HCT116 (cell line): ENCODE measurements at places on chromosomes 3 and 15. TPM values are rescaled to one million over a fixed set of nuclear protein-coding genes. Genes with fewer than 3 reads are reported as not detected.

DNA sequence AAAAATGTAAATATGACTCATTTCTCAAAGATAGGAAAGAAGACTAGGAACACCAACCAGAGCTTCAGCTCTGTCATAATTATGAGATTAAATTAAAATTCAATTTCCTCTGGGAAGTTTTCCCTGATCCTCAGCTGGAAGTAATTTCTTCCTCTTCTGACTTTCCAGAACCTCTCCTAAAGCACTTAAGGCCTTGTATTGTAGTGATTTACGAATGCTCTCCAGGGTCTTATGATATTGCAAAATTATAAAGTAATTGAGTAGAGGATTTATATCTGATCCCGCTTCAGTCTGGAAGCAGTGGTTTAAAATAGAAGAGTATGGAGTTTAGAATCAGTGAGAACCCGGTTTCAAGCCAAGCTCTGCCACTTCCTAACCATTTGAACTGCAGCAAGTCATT lies 279.8 kb downstream of the ZPLD1 start:
- H3K4me1 ChIP-seq, result peaks cover 5% of the 10 kb centered on the region; the same call in 1 of the 2 replicates
- no peak for DNase-seq
- H3K36me3 ChIP-seq, result no peaks in the 10 kb centered on the region
- H3K27ac ChIP-seq, result no peak overlapping the region
- no peaks in the 10 kb centered on the region for H3K27me3 ChIP-seq

EPHB3 gene
- total RNA-seq, result 6.5 TPM

GRCh38 chr15:90261811-90262210 lies 3.7 kb upstream of the NGRN start:
- no peaks in the 10 kb centered on the region; the same call in 1 of the 2 replicates for H3K36me3 ChIP-seq
- no peak overlapping the region for H3K4me3 ChIP-seq
- H3K4me1 ChIP-seq, result peaks cover 36% of the 10 kb centered on the region
- H3K27ac ChIP-seq, result no peak overlapping the region

DNAH12 gene
- total RNA-seq, result not detected

- H3K4me3 ChIP-seq, result no peak overlapping the region
- H3K4me1 ChIP-seq, result no peaks in the 10 kb centered on the region
- DNase-seq, result no peak
- no peak overlapping the region for H3K27ac ChIP-seq
- no peaks in the 10 kb centered on the region for H3K27me3 ChIP-seq
Observed at GRCh38 chr3:82306189-82306588, 544.7 kb upstream of the GBE1 start.

- no peak overlapping the region for H3K27ac ChIP-seq
- no peaks in the 10 kb centered on the region for H3K36me3 ChIP-seq
- H3K27me3 ChIP-seq, result no peaks in the 10 kb centered on the region
- H3K4me3 ChIP-seq, result no peak overlapping the region
Observed at GRCh38 chr3:196096382-196096953, 14.6 kb upstream of the TFRC start.

- no peaks in the 10 kb centered on the region for H3K27me3 ChIP-seq
- DNase-seq, result no peak
- no peak overlapping the region for H3K27ac ChIP-seq
- no peak overlapping the region for H3K4me3 ChIP-seq
- H3K36me3 ChIP-seq, result no peaks in the 10 kb centered on the region
Observed at GRCh38 chr3:125069452-125069851, 13.7 kb upstream of the HEG1 start.

DNA sequence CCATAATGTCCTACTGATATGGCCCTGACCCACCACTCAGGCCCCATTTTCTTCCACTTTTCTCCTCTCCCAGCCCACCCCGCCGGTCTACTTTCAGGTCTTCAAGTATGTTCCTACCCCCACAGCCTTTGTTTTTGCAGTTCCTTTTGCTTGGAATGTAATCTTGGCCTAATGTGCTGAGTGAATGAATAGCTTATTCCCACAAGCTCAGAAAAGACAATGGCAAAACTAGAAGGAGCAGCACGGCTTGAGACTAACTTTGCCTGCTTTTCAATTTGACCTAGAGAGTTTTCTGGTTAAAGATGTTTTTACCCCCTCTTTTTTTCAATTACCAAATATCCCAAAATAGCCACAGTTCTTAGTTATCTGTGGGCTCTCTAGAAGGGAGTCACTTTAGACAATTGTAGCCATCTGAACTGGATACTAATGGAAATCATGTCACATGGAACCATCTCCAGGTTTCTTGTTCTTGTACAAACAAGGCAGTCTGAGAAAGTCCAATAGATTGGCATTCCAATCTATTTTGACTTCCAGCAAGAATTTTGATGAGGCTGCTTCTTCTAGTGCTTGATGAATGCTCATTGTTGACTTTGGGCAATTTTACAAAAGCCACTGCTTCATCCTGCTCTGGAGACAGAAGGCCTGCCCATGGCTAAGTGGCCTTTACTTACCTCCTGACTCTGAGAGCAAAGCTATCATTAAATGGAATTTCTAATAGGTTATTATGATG lies 16.3 kb upstream of the LMCD1 start:
- H3K27ac ChIP-seq, result no peak overlapping the region
- no peaks in the 10 kb centered on the region for H3K27me3 ChIP-seq
- H3K36me3 ChIP-seq, result no peaks in the 10 kb centered on the region
- H3K4me3 ChIP-seq, result no peak overlapping the region

DNA sequence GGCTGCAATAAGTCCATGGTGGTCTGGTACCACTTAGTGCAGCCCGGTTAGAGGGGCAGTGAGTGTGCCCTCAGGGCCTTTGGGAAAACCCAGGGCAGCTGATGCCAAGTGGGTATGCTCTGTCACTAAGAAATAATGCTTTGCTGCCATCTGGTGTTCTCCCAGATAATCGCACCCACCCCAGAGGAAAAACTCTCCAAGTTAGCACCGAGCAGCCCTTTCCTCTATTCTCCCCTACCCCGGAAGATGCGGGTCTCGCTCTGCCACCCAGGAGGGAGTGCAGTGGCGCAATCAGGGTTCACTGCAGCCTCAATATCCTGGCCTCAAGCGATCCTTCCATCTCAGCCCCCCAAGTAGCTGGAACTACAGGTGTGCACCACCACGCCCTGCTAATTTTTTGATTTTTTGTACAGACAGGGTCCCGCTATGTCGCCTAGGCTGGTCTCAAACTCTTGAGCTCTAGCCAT lies 21.3 kb upstream of the DAPK2 start:
- no peak overlapping the region for H3K4me3 ChIP-seq
- no peak overlapping the region for H3K27ac ChIP-seq
- H3K27me3 ChIP-seq, result no peaks in the 10 kb centered on the region
- peaks cover 12% of the 10 kb centered on the region; the same call in 1 of the 2 replicates for H3K36me3 ChIP-seq
- no peak for DNase-seq

SCG5 gene
- 1.7 TPM for total RNA-seq

DNA sequence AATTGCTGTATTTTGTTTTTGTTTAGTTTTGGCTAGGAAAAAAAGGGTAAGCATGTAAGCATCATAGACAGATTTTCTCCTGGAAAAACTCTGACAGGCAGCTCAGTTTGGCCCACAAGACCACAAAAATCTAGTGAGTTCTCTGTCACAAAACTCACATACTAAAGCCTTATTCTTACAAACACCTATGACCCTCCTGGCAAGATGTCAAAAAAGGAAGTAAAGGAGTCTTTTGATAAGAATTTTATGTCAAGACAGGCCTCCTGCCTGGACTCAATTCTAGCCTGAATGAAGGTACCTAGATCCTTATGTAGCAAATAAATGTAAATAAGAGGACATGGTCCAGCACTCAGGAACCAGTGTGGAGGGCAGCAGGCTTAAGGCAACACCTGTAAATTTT lies 668.3 kb upstream of the ZNF385D start:
- H3K27me3 ChIP-seq, result no peaks in the 10 kb centered on the region
- H3K4me3 ChIP-seq, result no peak overlapping the region
- no peak for DNase-seq
- H3K4me1 ChIP-seq, result no peaks in the 10 kb centered on the region
- H3K36me3 ChIP-seq, result no peaks in the 10 kb centered on the region

- no peak for DNase-seq
- peaks cover 43% of the 10 kb centered on the region for H3K4me1 ChIP-seq
- peaks cover 23% of the 10 kb centered on the region; the same call in 1 of the 2 replicates for H3K36me3 ChIP-seq
- H3K27ac ChIP-seq, result peak overlapping the region; percentile 28; the same call in 1 of the 2 replicates
- no peak overlapping the region for H3K4me3 ChIP-seq
Observed at GRCh38 chr15:75043509-75044257, 20.3 kb downstream of the PPCDC start.

DNA sequence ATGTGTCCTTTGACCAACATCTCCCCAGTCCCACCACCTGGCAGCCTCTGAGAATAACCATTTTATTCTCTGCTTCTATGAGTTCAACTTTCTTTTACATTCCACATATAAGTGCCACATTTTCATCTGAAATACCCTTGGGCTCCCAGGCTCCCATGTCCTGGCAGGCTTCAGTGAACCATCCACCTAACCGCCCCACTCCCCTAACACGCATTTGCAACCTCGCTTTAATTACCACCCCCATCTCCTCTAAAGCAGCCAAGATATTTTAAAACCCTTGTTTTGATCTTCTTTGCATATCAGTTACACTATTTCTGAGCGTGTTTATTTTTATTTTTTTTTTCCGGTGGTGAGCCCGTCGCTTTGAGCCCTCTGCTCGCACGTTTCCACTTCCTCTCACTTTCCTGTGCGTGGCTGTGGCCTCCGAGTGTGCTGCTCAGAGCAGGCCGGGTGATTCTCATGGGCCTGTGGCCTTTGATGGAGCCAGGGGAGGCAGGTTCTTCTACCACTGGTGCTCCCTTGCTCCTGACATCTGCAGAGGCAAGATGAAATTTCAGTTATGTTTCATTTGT lies 195.4 kb upstream of the LPP start:
- no peak for DNase-seq
- no peak overlapping the region for H3K4me3 ChIP-seq
- no peaks in the 10 kb centered on the region for H3K27me3 ChIP-seq
- H3K27ac ChIP-seq, result no peak overlapping the region
- no peaks in the 10 kb centered on the region for H3K36me3 ChIP-seq

CEP152 gene
- total RNA-seq, result 19.7 TPM

DNA sequence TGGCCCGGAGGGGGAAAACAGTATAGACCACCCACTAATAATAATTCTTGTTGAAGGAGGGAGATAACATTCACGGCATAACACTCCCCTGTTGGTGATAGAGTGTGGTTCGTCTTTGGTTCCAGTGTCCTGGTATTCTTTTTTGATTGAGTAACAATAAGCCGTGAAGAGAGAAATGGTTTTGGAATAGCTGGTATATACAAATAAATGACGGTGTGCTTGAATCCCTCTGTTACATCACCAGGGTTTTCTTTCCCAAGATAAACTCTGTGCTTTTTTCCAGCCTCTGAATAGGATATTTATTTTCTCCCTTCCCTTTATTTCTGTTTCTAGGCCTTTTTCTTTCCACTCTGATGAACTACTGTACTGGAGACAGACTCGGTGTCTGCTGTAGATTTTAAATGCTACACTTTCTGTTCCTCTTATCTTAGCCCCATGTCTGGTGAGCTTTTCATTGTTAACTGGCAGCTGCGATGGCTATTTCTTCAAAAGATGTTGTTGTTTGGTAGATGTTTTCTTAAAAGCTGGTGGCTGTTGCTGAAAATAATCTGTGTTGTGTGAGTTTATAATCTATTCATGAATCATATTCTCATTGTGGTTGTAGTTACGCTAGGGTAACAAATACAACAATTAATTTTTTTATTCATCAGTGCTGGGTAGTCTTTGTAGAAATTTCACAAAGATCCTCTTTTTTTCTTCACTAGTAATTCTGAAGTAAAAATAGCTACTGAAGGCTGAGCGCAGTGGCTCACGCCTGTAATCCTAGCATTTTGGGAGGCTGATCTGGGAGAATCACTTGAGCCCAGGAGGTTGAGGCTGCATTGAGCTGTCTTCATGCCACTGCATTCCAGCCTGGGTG lies 15.5 kb upstream of the SCAANT1 start:
- H3K4me1 ChIP-seq, result no peaks in the 10 kb centered on the region
- no peak overlapping the region for H3K4me3 ChIP-seq
- DNase-seq, result no peak
- H3K27me3 ChIP-seq, result no peaks in the 10 kb centered on the region
- H3K27ac ChIP-seq, result no peak overlapping the region

GRCh38 chr3:4703054-4703480 lies 209.9 kb downstream of the ITPR1 start:
- no peaks in the 10 kb centered on the region for H3K4me1 ChIP-seq
- H3K4me3 ChIP-seq, result no peak overlapping the region
- H3K27me3 ChIP-seq, result no peaks in the 10 kb centered on the region
- DNase-seq, result no peak
- H3K27ac ChIP-seq, result no peak overlapping the region

GRCh38 chr3:128683957-128684356 lies 33.3 kb upstream of the RPN1 start:
- no peak for DNase-seq
- H3K36me3 ChIP-seq, result no peaks in the 10 kb centered on the region
- H3K4me3 ChIP-seq, result no peak overlapping the region
- H3K27ac ChIP-seq, result no peak overlapping the region
- H3K4me1 ChIP-seq, result peaks cover 33% of the 10 kb centered on the region
- no peaks in the 10 kb centered on the region for H3K27me3 ChIP-seq

CCDC9B gene
- total RNA-seq, result 15.6 TPM

- H3K27me3 ChIP-seq, result no peaks in the 10 kb centered on the region
- H3K36me3 ChIP-seq, result no peaks in the 10 kb centered on the region
- DNase-seq, result no peak
Observed at GRCh38 chr15:64833690-64834089, 8.0 kb upstream of the PLEKHO2 start.

CILP gene
- total RNA-seq, result not detected

GRCh38 chr3:85474241-85474640 lies 515.5 kb downstream of the CADM2 start:
- no peaks in the 10 kb centered on the region for H3K36me3 ChIP-seq
- no peak for DNase-seq
- no peak overlapping the region for H3K4me3 ChIP-seq
- H3K27ac ChIP-seq, result no peak overlapping the region

GRCh38 chr3:193030276-193030675 lies 112.6 kb upstream of the MB21D2 start:
- H3K4me1 ChIP-seq, result no peaks in the 10 kb centered on the region
- H3K27me3 ChIP-seq, result peaks cover 3% of the 10 kb centered on the region; the same call in 1 of the 2 replicates
- H3K36me3 ChIP-seq, result no peaks in the 10 kb centered on the region
- H3K4me3 ChIP-seq, result no peak overlapping the region

- no peak overlapping the region for H3K4me3 ChIP-seq
- H3K27ac ChIP-seq, result no peak overlapping the region
Observed at GRCh38 chr3:59717679-59718205, 667.9 kb upstream of the CFAP20DC start.

LMAN1L gene
- total RNA-seq, result 0.17 TPM

DNA sequence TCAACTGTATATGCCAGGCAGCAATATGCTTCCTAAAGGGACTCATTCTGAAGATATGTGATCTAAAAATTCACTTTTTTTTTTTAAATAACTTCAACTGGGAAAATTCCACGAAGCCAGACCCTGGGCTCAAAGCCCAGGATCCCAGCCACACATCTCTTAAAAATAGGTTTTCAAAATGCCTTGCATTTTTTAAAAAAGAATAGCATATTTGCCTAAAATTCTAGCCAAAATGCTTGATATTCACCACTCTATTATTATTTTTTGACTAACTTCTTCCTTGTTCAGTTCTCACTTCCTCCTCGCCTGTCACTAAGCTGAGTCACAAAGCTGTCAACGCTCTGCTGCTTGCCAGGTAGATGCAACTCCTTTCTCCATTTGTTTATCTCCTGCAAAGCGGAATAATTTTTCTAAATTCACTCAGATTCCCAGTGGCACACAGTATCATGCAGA lies 28.0 kb upstream of the VGLL4 start:
- H3K4me3 ChIP-seq, result no peak overlapping the region
- H3K27ac ChIP-seq, result no peak overlapping the region
- no peaks in the 10 kb centered on the region for H3K27me3 ChIP-seq
- no peaks in the 10 kb centered on the region for H3K36me3 ChIP-seq
